ENCODE measurements at places on chromosomes 5 and 9. TPM values are rescaled to one million over a fixed set of nuclear protein-coding genes. Genes with fewer than 3 reads are reported as not detected.

DIRAS2 gene
- total RNA-seq, result 31.5 TPM

CDH12 gene
- total RNA-seq, result 23.1 TPM

TAF9 gene
- total RNA-seq, result 56.1 TPM

PAEP gene
- total RNA-seq, result not detected

RIMOC1 gene
- 26.1 TPM for total RNA-seq

MYOZ3 gene
- total RNA-seq, result 3.9 TPM

TNFSF8 gene
- 0.49 TPM for total RNA-seq

Data from temporal lobe (tissue), 4 donors.